Upper lobe of left lung (tissue), 6 donors: ENCODE measurements at places on chromosomes 3 and 15. TPM values are rescaled to one million over a fixed set of nuclear protein-coding genes. Genes with fewer than 3 reads are reported as not detected.

DNA sequence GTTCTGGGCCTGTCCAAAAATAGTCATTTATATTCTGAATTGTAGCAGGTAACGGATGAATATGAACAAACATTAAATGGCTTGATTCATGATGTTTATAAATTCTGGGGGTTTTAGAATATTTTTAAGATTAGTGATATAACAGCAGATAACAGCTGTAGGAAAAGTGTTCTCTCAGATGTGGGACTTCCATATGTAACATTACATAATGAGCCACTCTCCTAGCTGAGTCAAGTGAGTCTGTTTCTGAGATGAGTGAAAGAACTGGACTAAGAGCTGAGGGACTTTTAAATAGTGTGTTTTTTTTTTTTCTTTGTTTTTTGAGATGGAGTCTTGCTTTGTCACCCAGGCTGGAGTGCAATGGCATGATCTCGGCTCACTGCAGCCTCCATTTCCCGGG is 13.9 kb downstream of the YEATS2 start:
- no peaks in the 10 kb centered on the region for H3K4me1 ChIP-seq
- DNase-seq = no peak
- no peak overlapping the region for H3K27ac ChIP-seq
- no peaks in the 10 kb centered on the region for H3K27me3 ChIP-seq

DNA sequence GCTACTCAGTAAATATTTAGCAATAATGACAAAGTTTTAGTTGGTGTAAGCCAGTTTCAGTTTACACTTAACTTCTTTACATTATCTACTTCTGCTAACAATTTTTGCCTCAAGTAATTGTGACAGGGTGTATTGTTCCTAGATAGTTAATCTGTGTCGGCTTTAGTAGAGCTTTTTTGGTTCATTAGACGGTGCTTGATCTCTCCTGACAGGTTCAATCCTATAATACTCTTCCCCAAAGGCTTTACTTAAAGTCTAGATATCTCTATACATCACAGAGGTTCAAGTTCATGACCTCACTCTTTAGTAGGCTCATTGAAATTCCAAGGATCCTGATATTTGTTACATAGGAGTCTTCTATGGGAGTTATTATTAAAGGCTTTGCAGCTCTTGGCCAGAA is 365.6 kb upstream of the DPPA4 start:
- H3K36me3 ChIP-seq = no peaks in the 10 kb centered on the region
- no peaks in the 10 kb centered on the region for H3K4me1 ChIP-seq
- no peak overlapping the region for H3K27ac ChIP-seq
- no peak for DNase-seq

GRCh38 chr15:94579286-94579685 is 347.9 kb downstream of the MCTP2 start:
- H3K4me3 ChIP-seq = no peak overlapping the region
- no peak overlapping the region for H3K27ac ChIP-seq
- no peaks in the 10 kb centered on the region for H3K36me3 ChIP-seq

- H3K4me3 ChIP-seq = no peak overlapping the region
- peaks cover 33% of the 10 kb centered on the region for H3K4me1 ChIP-seq
- DNase-seq = no peak
- no peak overlapping the region for H3K27ac ChIP-seq
- H3K27me3 ChIP-seq = no peaks in the 10 kb centered on the region
Measured at GRCh38 chr15:70327856-70328678, 230.3 kb upstream of the TLE3 start.

- H3K27me3 ChIP-seq = no peaks in the 10 kb centered on the region
- H3K36me3 ChIP-seq = no peaks in the 10 kb centered on the region
- peaks cover 23% of the 10 kb centered on the region for H3K4me1 ChIP-seq
- no peak for DNase-seq
- H3K4me3 ChIP-seq = peak overlapping the region; percentile 78
Measured at GRCh38 chr15:39783244-39783820, 691 bp upstream of the FSIP1 start.

FBXW12 gene
- total RNA-seq = not detected

TJP1 gene
- total RNA-seq = 168 TPM

PTPRG gene
- 81.7 TPM for total RNA-seq
